ENCODE measurements at places on chromosomes 4 and X.

- no peak for DNase-seq
Measured at GRCh38 chrX:32893751-32894150, 317.6 kb downstream of the DMD start.

DNA sequence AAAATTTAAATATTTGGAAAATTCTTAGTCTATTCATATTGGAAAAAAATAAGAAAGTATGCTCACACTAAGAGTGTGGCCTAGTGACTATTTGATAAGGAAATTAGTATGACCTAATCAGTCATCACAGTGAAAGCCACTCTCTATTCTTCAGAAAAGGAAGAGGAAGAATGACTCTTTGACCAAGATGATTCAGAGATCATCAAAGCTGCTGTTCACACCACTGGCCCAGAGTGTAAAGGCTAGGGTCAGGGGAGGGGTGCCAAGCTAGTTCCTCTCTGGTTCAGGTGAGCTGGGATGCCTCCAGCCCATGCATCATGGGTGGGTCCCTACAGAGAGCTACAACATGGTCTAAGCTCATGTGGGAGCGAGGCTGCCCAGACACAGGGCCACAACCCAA is 396.9 kb upstream of the NDST3 start:
- DNase-seq, result no peak

- DNase-seq, result no peak
Measured at GRCh38 chrX:133369065-133369464, 46.2 kb downstream of the GPC4 start.

DNA sequence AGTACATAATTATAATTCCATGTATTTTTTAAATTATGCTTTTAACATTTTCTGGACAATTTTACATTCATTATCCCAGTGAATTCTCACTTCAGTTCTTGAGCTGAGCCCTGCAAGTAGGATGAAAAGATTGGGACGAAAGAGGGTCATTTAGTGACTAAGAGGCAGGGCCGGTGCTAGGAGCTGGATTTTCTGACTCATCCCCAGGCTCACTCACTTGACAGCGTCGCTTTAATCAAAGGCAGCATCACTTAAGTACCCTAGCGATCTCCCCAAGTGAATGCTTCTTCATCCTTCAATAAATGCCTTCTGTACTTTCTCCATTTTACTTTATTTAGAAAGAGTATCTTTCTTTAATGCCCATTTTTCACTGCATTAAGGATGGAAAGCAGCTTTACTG is 263.6 kb downstream of the HS3ST1 start:
- DNase-seq, result no peak

GRCh38 chr4:157012781-157013180 is 41.2 kb upstream of the PDGFC start:
- DNase-seq, result no peak

DNA sequence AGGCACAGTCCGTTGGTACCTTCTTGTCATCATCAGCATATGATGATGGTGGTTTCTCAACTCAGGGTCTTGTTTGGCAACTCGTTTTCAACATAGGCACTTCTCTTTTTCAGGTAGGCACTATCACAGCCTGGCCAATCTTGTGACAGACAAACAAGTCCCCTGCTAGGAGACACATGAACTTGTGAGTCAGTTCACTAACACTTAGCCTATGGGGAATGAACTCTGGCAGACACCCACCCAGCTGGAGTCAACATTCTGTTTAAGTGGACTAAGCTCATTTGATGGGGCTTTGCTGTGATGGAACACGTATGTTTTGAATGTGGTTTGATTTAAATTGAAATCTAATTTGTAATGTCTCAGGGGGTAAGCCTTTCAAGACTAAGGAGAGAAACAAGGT is 100.7 kb upstream of the MAMLD1 start:
- no peak for DNase-seq

DNA sequence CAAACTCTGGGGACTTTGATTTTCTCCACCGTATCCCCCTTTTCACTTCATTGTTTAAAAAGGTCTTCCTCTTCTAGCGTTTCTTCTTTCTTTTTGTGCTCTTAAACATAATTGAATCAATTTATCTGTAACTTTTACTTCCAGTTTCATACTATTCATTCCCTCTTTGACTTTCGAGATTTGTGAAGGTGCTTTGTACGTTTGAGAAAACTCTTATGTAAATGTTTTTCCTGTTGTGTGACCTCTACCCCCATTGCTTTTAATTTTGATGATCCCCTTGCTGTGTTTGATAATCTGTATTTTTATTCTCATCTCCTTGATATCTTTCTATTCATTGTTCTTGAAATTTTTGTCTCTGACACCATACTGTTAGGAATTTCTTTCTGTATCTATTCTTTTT is 4.8 kb downstream of the USP38 start:
- no peak for DNase-seq

DNA sequence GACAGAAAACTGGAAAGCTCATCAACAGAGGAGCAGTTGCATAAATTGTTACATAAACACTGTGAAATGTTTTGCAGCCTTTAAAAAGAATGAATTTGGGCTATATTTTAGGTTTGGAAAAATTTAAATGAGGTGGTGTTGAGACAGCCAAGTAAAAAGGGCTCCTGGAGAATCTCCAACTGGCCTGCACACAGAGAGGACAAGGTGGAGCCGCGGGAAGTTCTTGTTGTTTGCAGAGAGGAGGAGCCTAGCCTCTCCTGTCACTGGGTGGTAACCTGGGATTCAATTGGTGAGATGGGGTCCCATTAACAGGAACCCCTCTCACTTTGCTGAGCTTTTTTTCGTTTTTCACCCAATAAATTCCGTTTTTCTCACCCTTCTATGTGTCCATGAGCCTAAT is 13.4 kb downstream of the GIMD1 start:
- no peak for DNase-seq

DNA sequence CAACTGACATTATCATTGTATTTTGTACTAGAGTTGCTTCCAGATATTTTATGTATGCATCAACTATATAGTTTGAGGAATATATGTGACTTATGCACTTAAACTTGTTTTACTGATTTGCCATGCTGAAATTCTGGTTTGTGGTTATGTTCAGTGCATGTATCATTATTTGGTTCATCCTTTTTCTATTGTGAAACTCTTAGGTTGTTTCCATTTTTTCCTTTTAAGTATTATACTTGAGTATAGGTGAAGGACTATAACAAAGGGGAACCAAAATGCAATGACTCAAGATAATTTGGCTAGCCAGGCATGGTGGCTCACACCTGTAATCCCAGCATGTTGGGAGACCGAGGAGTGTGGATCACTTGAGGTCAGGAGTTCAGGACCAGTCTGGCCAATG is 21.1 kb upstream of the EPGN start:
- no peak for DNase-seq

- DNase-seq, result no peak
Measured at GRCh38 chrX:68417651-68418050, 15.6 kb downstream of the OPHN1 start.

DNA sequence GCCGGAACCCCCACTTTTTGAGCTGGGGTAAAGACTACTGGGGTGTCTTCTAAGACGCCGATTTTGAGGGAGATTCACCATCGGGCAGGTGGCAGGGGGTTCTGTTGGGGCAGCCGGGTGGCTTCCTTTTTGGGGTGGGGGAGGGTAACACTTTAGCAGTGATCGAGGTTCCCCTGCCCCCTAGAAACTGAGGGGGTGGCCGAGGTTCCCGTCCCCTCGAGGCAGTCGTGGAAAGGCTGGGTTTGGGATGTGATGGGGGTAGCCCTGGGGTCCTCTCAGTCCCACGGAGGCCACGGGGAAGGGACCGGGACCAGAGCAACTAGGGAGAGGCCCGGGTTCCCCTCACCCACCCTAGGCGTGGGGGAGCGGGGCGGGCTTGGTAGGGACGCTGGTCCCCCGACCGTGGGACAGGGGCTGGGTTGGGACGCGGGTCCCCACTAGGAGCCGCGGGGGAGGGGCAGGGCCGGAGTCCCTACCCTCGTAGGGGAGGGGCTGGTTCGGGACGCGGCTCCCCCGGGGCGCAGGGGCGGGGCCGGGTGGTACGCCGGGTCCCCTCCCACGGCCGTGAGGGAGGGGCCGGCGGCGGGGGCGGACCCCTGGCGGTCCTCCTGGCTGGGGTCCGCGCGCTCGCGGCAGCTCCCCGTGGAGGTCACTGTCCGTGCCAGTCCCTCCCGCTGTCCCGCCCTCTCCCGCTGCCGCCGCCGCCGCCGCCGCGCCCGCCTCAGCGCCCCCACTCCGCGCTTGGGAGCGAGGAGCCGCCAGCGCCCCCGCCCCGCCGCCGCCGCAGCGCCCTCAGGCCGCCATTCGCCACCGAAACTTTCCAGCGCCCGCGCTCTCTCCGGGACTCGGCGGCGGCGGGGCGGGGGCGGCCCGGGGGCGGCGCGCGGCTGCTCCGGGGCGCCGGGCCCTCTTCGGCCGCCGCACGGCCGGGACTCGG is at the start of gene TBL1X:
Gene TBL1X, plus strand, starts transcription at position 624 of the 937 bp plus-strand sequence. CDS start 188,529 bp downstream, outside the sequence.
- peak; percentile 7 for DNase-seq

GRCh38 chr4:109007976-109008375 is 245.1 kb upstream of the ETNPPL start:
- no peak for DNase-seq

GRCh38 chrX:103774070-103774642 is 2.5 kb upstream of the PLP1 start:
- DNase-seq, result peak; percentile 24

DNA sequence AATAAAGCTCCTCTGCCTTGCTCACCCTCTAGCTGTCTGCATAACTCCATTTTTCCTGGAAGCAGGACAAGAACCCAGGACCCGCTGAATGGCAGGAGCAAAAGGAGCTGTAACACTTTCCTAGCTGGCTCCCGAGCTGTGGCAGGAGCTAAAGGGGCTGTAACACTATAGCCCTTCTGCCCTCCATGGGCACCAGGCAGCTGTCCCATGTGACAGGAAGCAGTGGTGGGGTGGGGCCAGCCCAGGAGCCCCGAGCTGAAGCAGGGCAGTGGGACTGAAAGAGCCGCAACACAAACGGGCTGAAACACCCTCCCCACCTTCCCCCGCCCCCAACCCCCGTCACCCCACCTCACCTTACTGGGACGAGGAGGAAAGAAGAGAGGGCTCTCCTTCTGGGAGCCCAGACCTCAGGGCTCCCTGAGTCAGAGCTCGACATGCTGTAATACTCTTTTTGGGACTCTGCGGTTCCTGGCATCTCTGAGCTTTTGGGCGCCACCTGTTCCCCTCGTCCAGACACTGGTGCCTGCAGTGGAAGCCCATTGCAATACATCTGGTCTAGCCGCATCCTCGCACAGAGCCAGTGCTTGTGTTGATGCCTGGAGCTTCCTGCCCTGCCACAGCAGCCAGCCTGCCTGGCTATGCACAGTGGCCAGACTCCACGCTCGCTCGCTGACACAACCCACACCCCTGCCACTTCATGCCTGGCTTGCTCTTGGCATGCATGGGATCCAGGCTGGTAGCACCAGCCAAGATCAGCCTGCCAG is 39.4 kb downstream of the PPM1K start:
- peak; percentile 24 for DNase-seq

DNA sequence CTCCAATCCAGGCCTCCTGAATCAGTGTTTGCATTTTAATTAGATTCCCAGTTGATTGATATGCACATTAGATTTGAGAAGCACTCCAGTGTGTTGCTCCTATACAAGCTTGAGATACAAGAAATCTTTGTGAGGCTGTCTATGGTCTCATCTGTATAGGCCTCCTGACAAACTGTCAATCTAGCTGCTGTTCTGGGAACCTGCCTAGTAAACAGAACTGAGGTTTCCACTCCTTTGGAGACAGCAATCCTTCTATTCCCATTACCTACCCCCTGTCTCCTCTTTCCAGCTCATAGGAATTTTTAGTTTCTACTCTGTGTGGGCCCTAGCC is 306.1 kb upstream of the EMCN start:
- DNase-seq, result no peak

GRCh38 chr4:168098248-168098717 is 5.9 kb downstream of the ANXA10 start:
- DNase-seq, result no peak

GRCh38 chrX:123803331-123803983 is 56.4 kb upstream of the XIAP start:
- DNase-seq, result peak; percentile 74

DNA sequence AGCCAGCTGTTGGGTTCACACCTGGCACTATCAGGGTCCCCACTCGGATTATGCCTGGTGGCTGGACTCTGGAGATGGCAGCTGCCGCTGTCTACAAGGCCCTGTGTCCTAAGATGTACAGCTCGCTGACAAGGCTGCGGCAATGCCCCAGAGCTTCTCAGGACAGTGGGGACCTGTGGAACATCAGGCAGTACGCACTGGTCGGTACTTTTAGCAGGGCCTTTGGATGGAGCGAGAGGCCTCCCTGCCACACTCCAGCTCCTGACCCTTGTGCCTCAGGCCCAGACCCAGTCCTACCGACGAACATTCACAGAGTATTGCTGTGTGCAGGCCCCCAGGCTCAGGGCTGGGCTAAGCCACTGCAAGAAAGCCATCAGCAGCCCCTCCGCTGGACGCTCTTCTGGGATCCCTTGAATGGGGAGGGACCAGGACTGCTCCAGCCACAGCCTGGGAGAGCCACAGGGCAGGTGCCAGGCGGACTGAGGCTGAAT is 45.7 kb upstream of the HMX1 start:
- no peak for DNase-seq

DNA sequence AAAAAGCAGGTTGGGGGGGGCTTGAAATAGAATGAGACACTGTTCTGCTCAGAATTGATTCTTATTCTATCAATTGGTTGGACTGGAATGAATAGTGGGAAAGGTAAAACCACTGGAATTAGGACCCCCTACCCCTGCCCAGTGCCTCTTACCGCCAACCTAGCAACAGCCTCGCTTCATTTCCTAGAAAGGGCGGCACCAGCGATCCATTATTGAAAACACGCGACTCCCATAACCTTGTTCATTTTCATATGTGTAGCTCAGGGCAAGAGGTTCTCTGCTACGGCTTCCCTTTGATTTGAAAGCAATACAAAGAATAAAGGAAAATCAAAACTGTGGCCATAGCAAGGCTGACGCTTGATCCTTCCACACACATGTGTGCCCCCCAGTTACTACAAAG is 33.7 kb downstream of the IDS start:
- no peak for DNase-seq

DNA sequence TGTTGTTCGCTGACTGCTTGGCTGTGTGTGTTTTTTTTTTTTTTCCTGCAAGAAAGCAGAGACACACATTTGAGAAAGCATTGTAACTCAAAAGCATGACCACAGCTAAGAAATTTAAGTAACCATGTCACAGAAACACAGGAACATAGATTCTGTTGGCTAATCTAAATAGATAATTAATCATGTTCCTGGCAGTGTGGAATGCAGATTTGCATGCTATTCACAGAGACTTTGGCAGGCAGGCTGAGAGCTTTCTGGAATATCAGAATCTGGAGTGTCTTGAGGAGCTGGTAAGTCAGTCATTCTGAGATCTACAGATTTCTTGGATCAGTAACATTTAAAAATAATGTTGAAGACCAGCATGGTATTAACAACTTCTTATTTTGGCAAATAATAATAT is 33.2 kb upstream of the SMS start:
- no peak for DNase-seq

- DNase-seq, result no peak
Measured at GRCh38 chr4:103397541-103397940, 199.4 kb upstream of the CENPE start.

DNA sequence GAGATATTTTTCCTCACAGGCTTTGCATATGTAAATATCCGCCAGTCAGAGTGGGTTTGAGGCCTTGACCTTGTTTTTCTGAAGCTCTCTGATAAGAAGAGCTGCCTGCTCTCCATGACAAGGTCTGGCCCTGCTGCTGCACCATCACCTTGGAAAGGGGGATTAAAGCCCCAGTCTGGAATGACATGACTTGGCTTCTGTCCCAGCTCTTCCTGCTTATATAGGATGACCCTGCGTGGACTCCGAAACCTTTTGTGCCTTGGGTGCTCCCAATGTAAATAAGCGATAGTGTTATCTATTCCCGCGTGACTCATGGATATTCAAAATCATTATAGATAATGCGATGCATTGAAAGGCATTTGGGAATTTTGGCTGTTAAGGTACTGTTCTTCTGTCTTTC is 139.3 kb downstream of the BMPR1B start:
- DNase-seq, result no peak

Data from Kasumi-1 (cell line).